ENCODE measurements at places on chromosomes 5 and 9.

- no peak for DNase-seq
Measured at GRCh38 chr5:142115937-142116614, 7.5 kb downstream of the NDFIP1 start.

- no peak for DNase-seq
Measured at GRCh38 chr5:26805076-26805475, 233.3 kb downstream of the CDH9 start.

DNA sequence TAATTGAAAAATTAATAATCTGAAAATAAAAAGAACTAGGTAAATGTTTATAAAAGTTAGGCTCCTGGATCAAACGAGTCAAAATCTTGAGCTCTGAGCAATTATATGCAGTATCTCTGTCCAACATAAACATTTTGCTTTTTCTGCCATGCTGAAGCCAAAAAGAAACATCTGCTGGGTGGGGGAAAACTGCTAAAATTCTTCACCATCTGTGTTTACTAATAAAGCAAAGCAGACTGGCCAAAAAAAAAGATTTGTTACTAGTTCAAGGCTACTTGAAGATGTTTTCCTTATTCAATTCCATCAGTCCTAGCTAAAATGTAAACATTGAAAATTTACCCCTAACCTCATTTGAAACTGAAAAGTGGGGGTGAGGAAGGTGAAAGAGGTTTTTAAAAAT is 29.7 kb downstream of the GTF3C4 start:
- no peak for DNase-seq

- no peak for DNase-seq
Measured at GRCh38 chr5:150386024-150386855, 26.5 kb downstream of the CD74 start.

GRCh38 chr9:26308328-26308727 is 584.3 kb downstream of the CAAP1 start:
- DNase-seq, result no peak

- no peak for DNase-seq
Measured at GRCh38 chr9:35711501-35712428, 20.2 kb downstream of the TLN1 start.

- no peak for DNase-seq
Measured at GRCh38 chr5:87653242-87653641, 240.5 kb upstream of the CCNH start.

DNA sequence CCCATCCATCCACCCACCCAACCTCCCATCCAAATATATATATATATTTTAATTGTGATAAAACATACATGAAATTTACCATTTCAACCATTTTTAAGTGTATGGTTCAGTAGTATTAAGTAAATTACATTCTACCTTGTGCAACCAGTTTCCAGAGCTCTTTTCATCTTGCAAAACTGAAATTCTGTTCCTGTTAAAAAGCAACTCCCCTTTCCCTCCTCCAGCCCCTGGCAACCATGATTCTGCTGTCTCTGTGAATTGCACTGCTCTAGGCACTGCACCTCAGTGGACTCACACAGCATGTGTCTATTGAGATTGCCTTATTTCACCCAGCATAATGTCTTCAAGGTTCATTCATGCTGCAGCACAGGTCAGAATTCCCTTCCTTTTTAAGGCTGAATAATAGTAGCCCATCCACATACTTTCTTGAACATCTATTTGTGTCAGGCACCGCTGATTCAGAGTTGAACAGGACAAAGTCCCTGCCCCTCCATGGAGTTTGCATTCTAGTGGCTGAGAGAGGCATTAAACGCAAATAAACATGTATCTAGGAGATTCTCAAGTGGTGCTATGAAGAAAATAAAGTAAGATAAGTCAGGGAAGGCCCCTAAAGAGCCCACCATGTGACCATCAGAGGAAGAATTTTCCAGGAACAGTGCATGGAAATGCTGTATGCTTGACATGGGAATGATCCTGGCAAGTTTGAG is 24.0 kb downstream of the CSF1R start:
- DNase-seq, result no peak

DNA sequence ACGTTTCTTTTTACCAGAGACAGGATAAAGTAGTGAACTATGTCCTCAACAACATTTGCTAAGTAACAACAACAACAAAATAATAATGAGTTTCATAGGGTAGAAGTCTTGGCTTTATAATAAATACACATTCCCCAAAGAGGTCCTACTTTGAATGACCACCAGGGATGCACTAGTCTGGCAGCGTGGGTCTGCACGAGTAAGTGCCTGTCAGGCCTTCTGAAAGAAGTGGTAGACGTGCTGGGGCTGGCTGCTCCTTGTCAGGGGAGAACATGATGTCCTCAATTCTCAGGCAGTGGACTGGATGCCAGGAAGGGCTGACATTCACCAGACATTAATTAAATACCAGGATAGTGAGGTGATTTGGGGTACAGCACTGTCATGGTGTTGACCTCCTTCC is 331.1 kb downstream of the TMEM38B start:
- no peak for DNase-seq

- DNase-seq, result no peak
Measured at GRCh38 chr5:132104556-132104955, 31.0 kb downstream of the CSF2 start.

DNA sequence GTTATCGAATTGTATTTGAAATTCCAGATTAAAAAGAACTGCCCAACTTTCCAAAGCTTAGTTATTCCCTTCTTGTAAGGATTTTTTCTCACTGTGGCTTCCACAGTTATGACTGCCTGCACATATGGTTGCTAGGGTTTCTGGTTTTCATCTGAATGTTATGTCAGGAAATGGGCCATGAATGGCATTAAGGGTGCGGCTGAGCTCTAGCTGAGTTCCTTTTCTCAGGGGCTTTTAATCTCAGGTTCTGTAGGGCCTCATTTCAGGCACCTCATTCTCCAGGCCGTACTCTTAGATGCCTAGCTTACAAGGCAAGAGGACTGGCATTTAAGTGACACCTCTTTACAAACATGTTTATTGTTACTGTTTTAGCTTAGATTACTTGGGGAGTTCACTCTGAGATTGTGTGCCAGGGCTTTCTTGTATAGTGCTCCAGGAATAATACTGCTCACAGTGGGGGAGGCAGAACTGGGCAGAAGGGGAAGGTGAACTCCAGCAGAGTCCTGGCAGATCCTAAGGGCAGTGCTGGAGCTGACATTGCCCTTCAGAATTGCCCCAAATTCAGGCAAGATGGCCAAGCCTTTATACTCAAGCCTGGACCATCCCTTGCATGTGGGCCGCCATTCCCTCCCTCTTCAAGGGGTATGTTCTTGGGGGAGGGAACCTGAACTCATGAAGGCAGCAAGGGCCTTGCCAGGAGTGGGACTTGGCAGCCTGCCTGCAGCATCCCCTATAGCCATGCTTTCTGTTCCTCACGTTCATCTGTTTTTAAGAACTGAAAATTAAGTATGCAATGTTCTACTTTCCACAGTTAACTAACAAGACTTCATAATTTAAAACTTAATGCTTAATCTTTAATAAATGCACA is 111.5 kb downstream of the KDM4C start:
- no peak for DNase-seq

GRCh38 chr5:171598641-171599152 is 179.2 kb downstream of the FGF18 start:
- no peak for DNase-seq

DNA sequence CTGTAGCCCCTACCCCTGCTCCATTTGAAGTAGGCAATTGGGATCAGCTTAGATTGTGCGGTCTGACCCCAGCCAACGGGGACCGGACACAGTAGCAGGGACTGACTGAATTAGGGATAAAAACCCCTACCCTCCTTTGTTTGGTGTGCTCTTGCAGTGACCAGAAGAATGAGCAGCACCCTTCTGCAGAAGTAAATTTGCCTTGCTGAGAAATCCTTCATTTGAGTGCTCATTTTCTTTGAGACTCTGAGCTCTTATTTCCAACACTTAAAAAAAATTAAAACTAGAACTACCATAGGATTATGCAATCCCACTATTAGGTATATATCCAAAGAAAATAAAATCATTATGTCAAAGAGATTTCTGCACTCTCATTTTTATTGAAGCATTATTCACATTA is 560.0 kb downstream of the CDH12 start:
- DNase-seq, result no peak

- DNase-seq, result no peak
Measured at GRCh38 chr5:73218552-73219171, 45.7 kb downstream of the TMEM174 start.

DNA sequence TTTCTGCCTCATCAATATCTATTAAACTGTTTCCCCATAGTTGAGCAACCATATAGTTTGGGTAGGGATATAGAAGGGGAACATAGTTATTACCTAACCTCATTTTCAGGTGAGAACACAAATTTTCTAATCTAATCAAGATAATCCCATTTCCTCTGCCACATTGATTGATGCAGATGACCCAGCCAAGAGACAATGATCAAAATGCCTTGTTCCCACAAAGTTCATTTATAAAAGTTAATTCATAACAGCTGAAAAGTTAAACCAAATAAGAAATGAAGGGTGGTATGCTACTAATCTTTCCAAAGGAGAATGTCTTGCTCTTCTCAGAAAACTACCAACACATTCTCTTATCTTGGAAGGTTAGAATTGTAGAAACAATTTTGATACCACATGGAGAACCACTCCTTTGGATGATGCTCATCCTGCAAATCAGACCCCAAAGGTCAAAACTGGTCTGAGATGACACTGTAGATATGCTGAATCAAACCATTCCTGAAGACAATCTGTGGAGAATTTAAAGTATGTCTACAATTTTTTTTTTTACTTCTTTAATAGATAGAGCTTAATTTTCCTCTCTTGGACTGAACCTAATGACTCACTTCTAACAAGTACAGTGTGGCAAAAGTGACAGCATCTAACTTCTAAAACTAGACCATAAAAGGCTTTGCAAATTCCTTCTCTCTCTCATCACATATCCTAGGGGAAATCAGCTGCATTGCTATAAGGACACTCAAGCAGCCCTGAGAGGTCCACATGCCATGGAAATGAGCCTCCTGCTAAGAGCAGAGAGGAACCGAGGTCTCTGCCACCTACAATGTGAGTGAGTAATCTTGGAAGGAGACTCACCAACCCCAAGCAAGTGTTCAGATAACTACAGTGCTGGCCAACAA is 586.7 kb upstream of the TUSC1 start:
- DNase-seq, result no peak

DNA sequence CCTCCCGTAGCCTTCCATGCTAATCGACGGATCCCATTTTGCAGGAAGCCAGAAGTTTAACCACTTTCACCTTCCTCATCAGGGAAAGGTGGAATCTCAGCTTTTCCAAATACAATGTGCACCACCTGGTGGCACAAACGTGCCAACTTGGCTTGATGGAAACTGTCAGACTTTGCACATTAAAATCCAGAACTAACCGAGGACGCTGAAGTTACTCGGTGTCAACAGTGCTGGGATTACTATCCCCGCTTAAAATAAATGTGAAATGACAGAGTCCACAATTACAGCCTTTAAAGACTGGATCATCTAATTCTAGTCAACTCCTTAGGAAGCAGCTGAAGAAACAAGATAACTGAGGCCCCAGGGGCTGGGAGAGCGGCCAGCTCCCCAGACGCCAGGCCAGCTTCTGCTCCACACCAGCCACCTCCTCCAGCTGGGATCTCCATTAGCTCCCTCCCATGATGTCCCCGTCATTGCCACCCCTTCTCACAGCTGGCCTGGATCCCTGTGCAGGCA is 50.1 kb upstream of the RETREG1 start:
- no peak for DNase-seq

DNA sequence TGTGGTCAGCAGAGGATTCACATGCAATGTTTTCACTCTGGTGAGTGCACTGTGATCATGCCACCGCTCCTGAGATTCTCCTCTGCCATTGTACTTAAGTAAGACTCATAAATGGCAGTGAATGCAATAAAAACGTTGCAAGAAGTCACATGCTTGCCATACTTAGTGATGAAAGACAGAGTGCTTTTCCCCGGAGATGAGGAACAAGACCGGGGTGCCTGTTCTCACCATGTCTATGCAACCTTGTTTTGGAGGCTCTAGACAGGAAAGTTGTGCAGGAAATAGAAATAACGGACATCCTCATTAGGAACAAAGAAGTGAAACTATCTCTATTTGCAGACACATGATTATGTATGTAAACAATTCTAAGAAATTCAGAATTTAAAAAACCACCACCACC is 84.7 kb upstream of the IRX2 start:
- no peak for DNase-seq

- DNase-seq, result no peak
Measured at GRCh38 chr5:119078071-119078846, 7.4 kb downstream of the DMXL1 start.

- DNase-seq, result no peak
Measured at GRCh38 chr9:74858751-74859414, 28.8 kb downstream of the TRPM6 start.

DNA sequence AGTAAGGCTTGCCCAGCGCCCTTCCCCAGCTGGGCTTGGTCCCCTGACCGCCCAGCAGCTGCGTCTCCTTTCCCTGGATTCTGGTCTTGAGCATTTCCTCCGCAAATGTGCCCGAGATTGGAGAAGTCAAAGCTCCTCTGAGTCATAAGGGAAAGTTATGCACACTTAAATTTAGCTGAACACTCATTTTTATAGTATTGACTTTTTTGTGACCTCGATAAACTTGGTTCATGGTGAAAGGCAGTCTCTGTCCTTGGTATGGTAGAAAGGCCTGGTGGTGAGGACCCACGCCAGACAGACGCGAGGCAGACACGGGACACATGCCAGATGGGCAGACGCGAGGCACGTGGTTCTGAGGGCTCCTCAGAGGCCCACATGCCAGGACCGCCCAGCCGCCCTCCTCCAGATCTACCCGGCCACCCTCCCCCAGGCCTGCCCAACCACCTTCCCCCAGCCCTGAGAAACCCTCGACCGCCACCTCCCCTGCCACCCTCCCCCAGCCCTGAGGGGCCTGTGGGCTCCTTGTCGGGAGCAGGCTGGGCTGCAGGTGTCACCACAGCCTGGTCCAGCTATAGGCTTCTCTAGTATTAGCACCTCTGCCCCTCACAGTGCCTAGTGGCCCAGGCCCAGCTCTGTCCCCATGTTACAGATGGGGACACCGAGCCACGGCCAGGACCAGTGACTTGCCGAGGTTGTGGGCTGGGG is 60.9 kb upstream of the CACNA1B start:
- DNase-seq, result no peak

DNA sequence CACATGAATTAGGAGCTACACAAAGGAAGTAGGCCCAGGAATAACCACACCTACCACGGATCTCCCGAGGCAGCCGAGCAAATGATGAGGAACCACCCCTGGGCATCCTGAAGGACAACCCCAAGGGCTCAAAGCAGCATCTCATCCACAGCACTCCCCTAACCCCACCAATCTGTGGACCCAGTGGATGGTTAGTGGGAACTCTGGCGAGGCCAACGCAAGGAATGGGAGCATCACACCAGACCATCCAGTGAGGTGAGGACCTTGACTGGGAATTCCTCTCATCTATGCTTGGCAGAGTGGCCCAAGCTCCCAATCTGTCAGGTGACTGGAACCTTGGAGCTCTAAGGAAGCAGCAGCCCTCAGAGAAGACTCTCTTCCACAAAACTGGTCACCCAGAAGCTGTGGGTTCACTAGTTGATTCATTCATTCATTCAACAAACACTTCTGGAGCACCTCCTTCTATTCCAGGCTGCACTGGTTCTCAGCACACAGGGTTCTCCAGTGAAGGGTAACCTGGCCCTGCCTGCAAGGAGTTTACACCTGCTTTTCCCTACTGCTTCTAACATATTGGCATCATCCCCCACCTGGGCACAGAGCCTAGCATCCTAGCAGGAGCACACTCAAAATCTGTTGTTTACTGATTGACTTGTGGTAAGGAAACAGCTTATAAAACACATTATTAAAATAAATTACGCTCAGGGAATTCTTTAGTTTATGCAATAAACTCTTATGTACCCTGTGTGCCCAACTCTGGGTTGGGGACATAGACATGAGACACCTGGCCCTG is 4.9 kb downstream of the ACSL6 start:
- no peak for DNase-seq

All from NCI-H1048 (cell line).